ENCODE measurements at places on chromosomes 3 and 15.
A peak's percentile ranks its signal among the peaks of the same experiment; 100 is the strongest.

- DNase-seq = peak; percentile 31
Measured at GRCh38 chr15:78681281-78682003, 40.4 kb upstream of the CHRNB4 start.

DNA sequence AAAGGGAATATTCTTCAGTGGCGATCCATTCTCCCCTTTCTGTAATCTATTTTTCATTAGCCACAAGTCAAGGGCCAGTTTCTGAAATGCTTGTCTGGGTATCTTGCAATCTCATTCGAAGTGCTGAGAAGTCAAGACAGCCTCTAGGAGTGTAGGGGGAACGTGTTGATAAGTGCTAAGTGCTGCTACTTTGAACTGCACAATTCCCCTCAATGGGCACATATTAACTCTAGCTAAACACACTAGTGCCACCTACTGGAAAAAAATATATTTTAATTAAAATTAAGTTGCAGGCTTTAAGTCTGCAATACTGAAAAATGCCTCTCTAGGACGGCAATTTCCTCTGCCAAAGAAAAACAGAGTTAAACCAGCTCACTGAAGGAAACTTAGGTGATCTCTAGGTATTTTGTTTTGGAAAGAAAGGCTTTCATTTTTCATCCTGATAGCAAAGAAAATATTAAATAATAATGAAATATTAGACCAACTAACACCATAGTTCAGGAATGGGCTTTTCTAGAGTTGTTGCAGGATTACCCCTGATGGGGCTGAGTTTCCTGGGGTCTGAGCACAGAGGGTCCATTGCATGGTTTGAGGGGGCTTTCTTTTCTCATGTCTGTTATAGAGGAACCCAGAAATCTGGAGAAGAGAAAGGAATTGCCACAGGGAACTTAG is 181.9 kb upstream of the KBTBD8 start:
- no peak for DNase-seq

GRCh38 chr15:80667936-80668335 is 27.2 kb upstream of the ABHD17C start:
- no peak for DNase-seq

GRCh38 chr3:117547956-117548550 is 838.5 kb downstream of the TUSC7 start:
- DNase-seq = peak; percentile 69

DNA sequence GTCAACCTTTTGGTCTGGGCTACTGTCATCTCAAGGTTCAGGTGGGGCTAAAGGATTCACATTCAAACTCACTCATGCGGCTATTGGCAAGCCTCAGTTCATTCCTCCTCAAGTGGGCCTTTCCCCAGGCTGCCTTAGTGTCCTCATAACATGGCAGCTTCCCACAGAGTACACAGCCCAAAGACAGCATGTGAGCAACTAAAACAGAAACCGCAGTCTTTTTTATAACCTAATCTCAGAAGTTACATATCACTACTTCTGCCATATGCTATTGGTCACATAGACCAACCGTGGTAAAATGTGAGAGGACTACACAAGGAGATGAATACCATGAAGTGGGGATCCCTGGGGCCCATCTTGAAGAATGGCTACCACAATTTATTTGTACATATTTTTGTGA is 4.5 kb upstream of the CEP70 start:
- DNase-seq = no peak

GRCh38 chr3:151477591-151478334 is 16.9 kb upstream of the IGSF10 start:
- DNase-seq = no peak

GRCh38 chr3:66808891-66809594 is 189.1 kb upstream of the KBTBD8 start:
- no peak for DNase-seq

- no peak for DNase-seq
Measured at GRCh38 chr3:171831936-171832335, 11.2 kb upstream of the TMEM212 start.

DNA sequence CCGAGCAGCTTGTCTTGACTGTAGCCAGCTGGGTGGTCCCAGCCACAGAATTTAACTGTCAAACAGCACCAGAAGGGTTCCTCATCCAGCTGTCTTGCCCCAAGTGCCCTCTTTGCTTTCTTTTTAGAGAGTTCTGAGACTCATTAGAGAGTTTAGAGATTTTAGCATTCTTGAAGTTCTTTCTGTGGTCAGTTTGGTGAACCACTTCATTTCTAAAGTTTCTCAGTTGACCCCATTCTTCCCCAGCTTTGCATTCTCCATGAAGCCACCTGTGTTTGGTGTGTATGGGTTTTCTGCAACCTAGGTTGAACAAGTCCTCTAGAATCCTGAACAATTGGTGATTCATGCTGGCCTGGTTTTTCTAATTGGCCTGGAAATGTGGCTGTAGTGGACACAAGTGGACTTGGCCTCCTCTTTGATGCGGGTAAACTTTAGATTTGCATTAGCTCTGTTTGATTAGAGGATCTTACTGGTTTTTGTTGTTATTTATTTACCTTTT is 33.7 kb downstream of the FLNB start:
- DNase-seq = no peak

GRCh38 chr15:26087395-26087794 is 224.3 kb upstream of the ATP10A start:
- no peak for DNase-seq

GRCh38 chr15:65197337-65197645 is 12.1 kb upstream of the CLPX start:
- no peak for DNase-seq

DNA sequence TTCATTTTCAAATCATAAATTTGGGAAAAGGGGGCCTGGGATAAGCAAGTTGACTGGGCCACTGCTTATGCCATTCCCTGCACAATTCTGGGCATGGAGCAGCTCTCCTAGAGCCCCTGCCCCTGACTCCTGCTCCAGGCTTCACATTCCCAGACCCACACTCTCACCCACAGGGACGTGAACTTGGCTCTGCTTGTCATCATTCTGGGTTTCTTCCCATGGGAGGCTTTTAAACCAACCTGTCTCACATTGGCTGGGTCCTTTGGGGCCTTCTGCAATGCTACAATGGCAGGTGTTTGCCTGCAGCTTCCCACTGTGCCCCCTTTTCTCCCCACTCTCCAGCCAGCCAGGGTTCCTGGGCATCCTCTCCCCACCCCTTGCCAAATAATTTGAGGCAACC is 49.1 kb downstream of the CYP19A1 start:
- no peak for DNase-seq

- DNase-seq = no peak
Measured at GRCh38 chr3:144497452-144497851, 525.8 kb downstream of the DIPK2A start.

- no peak for DNase-seq
Measured at GRCh38 chr3:127816783-127817405, 5.4 kb downstream of the MGLL start.

GRCh38 chr3:15513116-15513515 is 8.4 kb downstream of the COLQ start:
- DNase-seq = no peak

GRCh38 chr3:192108820-192109219 is 618.5 kb downstream of the FGF12 start:
- no peak for DNase-seq

DNA sequence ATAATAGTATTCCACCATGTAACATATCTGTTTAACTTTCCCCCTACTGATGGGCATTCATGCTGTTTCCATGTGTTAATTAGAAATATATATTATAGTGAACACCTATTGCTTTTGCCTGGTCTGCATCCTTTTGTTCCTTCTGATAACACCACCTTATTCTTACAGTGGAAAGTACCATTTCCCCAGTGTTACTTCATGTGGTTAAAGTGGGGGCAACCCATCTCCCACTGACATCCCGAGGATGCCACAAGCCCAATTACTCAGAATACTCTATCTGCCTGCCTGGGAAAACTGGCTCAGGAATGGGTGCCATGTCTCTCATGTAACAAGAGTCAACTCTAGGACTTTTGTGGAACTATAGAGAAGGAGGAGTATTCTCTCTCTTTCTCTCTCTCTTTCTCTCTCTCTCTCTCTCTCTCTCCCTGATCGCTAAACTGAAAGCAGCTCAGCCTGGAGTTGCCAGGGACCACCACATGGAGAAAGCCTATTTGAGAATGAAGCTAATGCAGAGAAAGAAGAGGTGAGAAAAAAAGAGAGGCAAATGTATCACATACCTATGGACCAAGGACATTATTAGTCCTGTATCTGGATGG is 66.4 kb upstream of the PPIB start:
- DNase-seq = no peak
